Right renal cortex interstitium (tissue), 3 donors: ENCODE measurements at places on chromosomes 7 and 10. TPM values are rescaled to one million over a fixed set of nuclear protein-coding genes. Genes with fewer than 3 reads are reported as not detected.

ASIC3 gene
- polyA plus RNA-seq: 2.4 TPM

GRCh38 chr10:80413271-80413996 lies 5.1 kb downstream of the PRXL2A start:
- DNase-seq: no peak

- DNase-seq: no peak
Observed at GRCh38 chr7:70778585-70778984, 353.4 kb upstream of the GALNT17 start.

- no peak for DNase-seq
Observed at GRCh38 chr10:102859911-102860310, 5.9 kb downstream of the BORCS7 start.

DNA sequence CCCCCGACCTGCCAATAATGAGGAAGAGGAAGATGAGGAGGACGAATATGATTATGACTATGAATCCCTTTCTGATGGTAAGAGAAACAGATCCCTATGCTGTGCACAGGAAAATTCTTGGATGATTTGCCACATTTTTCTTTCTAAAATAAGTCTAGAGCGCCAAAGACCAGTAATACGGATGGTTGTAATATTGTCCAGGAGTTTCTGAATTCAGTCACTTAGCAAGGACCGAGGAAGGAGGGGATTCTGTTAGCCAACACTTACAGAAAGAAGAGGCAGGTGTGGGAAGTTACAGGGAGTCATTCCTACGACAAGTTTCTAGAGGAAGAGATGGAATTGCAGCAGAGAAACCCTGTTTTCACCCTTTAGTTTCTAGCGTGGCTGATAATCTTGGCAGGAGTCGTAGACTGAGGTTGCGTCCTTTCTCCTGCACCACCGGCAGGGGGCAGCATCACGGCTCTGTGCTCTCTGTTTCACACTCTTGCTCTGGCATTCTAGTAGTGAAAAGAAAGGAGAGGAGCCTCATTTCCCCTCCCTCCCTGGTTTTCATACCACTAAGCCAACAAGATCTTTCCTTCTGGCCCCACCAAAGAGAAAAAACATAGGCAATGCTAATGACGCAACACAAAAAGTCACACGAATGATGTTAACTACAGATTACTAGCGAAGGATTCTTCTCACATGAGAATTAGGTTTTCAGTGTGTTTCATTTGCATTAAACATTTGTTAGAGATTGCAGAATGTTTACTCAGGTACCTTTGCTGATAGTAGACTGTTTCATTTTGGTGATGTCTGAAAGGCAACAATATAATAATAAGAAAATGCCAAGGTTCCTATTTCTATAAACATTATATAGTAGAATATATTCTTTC lies 82.7 kb downstream of the NOC3L start:
- DNase-seq: no peak

- DNase-seq: peak; percentile 75
Observed at GRCh38 chr7:130277763-130278643, 11.3 kb downstream of the CPA2 start.

DNA sequence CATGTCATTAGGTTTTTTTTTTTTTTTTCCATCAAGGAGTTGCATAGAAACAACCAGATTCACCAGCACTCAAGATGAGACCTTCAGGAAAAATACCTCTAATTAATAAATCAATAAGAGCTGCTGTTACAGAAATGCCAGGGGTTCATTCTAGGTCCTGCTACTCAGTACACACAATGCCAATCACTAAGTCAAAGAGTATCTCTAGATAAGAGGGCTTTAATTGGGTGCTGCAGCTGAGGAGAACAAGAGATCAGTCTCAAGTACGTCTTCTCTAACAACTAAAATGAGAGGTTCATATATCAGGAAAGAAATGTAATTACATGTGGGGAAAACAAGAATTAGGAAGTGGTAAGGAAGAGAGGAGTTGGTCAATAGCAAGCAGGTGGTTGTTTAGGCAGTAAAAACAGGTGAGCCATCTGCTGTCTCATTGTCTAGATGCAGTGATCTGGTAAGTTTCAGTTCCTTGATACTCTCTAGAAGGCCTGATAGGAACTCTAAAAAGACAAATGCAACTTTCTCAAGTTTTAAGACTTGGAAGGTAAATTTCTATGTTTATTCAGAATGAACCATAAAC lies 272.9 kb upstream of the ZWINT start:
- no peak for DNase-seq

- no peak for DNase-seq
Observed at GRCh38 chr10:129891806-129892205, 72.3 kb downstream of the EBF3 start.

TLL2 gene
- polyA plus RNA-seq: 0.89 TPM

ADCY1 gene
- 3.0 TPM for polyA plus RNA-seq

- no peak for DNase-seq
Observed at GRCh38 chr10:30840395-30841050, 191.1 kb downstream of the ZNF438 start.

- DNase-seq: no peak
Observed at GRCh38 chr7:20340839-20341238, 10.1 kb downstream of the ITGB8 start.

DNA sequence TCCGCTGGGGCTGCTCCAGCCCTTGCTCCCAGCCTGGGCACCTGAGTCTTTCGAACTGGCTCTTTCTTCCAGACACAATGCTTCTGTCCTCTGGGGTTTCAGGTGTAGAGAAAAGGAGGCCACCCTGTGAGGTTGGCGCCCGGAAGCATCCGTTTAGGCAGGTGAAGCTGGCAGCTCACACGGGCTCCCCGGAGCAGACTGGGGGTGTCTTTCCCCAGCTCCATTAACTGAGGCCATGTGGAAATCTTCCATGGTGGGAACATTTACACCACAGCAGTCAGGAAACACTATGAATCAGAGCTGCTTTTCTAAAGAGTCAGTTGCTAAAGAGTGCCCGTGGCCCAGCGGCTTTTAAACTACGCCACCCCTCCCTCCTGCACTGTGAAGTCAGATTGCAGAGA lies 29.2 kb downstream of the PRKAG2 start:
- no peak for DNase-seq

DNA sequence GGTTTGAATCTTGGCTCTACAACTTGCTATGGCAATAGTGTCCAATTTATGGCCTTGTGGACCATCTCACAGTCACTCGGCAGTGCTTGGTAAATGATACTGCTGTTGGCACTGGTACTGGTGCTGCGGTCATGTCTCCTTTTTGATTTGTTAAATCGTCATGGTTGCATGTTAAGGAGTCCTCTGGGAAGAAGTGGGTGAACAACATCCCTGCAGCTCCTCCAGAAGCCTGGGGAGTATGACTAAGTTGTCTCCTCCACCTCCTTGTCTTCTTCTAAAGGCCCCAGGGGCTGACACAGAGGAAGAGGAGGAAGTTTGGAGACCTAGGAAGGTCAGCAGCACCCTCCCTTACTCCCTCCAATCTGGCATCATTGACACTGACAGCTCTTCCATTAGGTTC lies 8.5 kb downstream of the ITPRIP start:
- no peak for DNase-seq

SEC61G gene
- 194 TPM for polyA plus RNA-seq

GRCh38 chr7:92052159-92052558 lies 82.1 kb downstream of the CYP51A1 start:
- no peak for DNase-seq

- no peak for DNase-seq
Observed at GRCh38 chr7:11478882-11479281, 353.1 kb downstream of the THSD7A start.

DNA sequence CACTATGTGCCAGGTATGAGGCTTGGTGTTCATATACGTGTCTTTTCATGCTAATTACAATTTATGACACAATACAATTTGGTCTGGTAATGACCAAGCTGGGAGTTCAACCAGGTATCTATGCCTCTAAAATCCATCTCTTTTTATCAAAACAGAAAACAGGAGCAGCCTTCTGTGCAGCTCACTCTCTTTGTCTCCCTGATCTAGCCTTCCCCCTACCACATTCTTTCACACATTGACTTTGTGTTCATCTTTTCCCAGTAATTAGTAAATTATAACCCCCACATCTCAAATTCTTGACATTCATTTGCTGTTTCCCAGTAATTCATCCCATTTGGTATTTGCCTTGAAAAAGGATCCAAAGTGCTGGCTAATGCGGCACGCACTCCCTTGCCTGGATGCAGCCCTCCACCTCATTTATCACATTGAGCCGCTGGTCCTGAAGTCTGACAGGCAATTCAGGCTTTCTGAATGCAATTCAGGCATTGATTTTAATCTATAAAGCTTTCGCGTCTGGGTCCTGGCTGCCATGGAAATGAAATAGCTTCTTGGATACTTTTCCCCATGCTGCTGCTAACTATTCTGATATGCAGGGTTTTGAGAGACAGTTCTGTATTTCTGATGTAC lies 112.5 kb upstream of the ANKRD1 start:
- no peak for DNase-seq

GRCh38 chr10:116538456-116538855 lies 7.3 kb upstream of the PNLIP start:
- DNase-seq: no peak

DNA sequence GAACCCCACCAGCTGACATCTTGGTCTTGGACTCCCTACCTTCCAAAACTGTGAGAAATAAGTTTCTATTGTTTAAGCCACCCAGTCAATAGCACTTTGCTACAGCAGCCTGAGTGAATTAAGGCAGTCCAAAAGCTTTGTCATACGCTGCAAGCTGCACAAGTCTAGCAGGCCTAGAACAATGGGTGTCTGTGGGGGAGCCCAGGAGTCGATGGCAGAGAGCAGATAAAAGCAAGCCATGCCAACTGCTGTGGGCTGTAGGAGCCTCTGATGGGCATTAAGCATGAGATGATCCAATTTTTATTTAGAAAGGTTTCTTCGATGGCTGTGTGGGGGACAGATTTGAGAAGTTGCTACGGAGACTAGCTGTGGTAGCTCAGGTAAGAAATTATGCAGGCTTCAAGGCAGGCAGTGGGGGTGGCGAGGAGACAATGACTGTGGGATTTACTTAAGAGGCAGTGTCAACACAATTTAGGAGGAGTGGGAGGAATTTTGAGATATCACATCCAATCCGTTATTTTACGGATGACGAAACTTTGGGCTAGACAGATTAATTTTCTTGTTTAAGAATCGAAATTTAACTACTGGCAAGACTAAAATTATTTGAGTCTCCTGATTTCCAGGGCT lies 110.4 kb downstream of the NRCAM start:
- no peak for DNase-seq
